ENCODE measurements at places on chromosomes 12 and 14.
A peak's percentile ranks its signal among the peaks of the same experiment; 100 is the strongest.

DNA sequence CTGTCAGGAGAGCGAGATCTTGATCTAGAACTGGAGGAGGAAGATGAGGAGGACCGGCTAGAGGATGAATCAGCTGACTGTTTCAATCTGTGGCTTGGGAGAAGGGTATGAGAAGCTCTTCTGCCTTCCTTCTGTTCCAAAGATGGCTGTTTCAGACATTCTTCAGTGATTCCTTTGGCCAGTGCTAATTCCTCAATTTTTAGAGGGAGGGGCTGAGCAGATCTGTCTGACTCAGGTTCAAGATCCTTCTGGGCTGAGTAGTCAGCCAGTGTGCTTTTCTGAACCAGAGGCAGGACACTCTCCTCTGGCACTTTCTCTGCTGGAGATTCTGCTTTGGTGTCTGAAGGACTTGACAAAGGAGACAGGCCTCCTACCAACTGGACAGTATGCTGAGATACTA is 15.2 kb downstream of the ACIN1 start:
- DNase-seq = no peak

- no peak for DNase-seq
Measured at GRCh38 chr12:6250343-6250742, 50.1 kb downstream of the CD9 start.

GRCh38 chr14:63650256-63650952 is 8.7 kb upstream of the WDR89 start:
- peak; percentile 88 for DNase-seq

DNA sequence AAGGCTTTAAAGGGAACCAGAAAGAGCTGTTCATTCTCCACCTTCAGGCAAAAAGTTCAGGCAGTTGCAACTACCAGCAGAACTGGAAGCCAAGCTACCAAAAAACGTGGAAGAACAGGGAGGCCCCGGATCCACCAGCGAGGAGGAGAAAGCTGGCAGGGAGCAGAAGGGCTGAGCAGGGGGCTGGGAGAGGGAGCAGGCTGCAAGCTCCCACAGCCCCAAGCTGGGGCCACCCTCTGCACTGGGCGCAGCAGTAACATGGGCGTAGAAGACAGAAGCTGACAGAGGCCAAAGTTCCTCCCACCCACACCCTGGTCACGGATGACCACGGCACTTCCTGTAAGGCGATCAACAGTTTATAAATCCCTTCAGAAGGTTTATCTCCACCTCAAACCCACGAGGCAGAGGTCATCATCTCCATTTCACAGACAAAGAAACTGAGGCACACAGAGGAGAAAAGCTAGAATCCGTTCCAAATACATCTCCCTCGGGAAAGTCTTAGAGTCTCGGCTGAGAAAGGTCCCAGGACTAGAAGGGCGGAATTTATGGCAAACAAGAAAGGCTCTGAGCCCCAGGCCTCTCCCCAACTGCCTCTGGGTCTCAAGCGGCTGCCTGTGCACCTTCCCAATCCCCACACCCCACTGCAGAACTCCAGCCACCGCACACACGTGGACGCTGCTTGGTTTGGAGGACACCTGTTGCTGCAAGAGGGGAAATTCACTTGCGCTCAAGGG is 1.8 kb downstream of the CCDC85C start:
- DNase-seq = no peak

DNA sequence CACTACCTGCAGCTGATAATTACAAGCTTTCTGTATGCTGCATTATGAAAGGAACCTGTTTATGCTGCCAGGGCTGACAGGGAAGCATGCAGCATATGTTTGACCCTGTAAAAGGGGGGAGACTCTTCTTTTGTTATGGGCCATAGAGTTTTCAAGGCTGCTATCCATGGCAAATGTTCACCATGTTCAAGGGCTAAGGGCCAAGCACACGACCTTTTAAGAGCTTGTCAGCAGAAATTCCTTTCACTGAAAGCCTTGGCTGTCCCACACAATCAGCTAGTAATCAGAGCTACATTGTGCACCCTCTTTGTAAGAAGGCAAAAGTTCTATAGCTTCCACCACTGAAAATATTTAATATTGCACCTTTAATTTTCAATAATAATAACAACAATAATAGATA is 74.2 kb upstream of the MBIP start:
- no peak for DNase-seq

DNA sequence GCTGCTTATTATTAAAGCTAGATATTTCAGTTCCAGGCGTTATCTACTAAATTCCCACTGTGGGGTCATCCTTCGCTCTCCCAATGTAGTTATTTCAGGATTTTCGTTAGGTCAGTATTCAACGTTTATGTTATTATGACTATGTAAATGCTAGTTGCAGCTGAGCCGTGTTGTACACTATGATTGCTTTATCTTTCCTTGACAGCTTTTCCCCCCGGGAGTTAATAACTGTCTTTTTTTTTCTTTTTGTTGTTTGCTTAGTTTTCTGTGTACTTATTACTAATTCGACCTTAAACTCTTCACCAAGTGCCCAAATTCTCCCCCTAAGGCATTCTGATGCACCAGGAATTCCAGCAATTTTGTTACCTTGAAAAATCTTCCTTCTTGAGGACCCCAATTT is 48.5 kb downstream of the SUDS3 start:
- no peak for DNase-seq

DNA sequence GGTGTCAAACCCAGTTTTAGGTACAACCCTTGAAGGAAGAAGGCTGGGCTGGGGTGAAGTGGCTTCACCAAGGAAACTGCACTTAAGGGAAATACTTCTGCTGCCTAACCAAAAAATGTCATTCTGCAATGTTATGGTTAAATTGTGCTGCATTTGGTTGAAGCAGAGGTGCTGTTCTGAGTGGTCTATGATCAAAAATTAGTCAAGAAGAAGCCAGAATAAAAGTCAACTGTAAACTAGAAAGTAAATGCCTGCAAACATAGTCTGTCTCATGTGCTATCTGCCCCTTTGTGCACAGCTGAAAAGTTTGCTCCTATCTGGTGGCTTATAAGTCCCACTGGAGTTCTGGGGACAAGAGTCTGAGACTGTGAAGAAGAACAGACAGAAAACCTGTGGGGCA is 158.8 kb downstream of the C12orf42 start:
- DNase-seq = no peak

DNA sequence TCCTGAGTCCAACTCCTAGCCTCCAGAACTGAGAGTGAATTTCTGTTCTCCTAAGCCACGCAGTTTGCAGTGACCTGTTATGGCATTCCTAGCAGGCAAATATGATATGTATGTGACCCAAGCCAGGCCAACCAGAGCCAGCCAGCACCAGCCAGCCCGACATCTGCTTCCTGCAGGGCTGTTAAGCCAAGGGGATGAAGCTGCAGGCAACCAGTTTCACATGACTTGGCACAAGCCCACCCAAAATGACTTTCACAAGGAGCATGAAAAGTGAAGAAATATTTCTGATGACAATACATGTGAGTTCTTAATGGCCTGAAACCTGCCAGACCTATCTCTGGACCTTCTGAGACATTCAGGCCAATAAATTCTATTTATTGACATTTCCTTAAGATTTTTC is 68.1 kb downstream of the ITPK1 start:
- no peak for DNase-seq

DNA sequence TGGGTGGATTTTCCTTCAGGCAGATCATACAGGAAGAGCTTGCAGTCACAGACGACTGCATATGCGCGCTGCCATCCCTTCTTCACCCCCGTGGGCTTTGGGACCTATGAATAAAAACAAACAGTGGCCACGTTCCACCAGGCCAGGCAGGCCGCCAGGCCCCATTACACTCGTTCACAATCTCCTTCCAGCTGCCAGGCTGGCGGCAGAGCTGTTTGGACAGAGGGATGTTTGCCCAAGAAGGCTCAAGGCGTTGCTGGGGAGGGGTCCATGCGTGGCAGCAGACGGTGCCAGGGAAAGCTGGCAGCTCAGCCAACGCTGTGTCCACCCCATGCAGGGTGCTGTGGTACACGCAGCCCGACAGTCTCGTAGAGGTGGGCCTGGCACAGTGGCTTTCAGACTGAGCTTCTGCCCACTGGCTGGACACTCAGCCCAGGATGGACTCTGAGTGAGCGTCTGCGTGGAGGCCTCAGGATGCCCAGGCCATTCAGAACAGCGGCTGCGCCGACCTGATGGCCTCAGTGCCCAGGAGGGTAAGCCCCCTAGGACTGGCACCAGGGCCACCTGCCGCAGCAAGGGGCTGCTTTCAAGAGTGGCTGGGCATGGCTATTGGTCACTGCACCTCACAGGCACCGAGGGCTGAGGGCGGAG is 27.5 kb downstream of the AMN start:
- DNase-seq = no peak

DNA sequence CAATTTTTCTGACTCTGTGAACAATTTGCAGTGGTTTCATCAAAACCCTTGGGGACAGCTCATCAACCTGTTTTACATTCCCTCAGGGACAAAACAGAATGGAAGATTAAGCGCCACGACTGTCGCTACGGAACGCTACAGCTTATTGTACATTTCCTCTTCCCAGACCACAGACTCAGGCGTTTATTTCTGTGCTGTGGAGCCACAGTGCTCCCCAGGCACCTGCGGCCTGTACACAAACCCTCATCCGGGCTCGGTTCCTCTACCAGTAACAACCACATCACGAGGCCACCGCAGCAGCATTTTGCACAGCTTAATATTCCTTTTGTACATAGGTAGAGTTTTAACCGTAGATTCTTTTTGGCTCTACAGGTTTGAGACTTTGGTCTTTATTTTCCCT is 397.4 kb upstream of the OR4E1 start:
- DNase-seq = peak; percentile 15

DNA sequence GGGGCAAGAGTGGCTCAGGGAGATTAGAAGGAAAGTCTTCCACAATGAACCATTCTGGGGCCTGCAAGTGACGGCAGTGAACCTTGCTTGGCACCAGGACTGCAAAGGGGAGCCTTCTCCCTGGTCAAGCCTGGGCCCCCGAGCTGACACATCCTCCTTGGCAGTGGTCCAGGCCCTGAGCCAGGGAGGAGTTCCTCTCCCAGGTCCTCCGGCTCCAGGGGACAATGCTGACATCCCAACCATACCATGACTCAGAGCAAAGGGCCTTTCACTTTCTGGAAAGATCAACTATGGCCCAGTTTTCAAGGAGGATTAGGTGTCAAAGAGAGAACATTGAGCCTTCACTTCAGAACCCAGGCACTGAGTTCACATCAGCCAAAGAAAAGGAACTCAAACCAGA is 756.5 kb upstream of the TBX3 start:
- no peak for DNase-seq

DNA sequence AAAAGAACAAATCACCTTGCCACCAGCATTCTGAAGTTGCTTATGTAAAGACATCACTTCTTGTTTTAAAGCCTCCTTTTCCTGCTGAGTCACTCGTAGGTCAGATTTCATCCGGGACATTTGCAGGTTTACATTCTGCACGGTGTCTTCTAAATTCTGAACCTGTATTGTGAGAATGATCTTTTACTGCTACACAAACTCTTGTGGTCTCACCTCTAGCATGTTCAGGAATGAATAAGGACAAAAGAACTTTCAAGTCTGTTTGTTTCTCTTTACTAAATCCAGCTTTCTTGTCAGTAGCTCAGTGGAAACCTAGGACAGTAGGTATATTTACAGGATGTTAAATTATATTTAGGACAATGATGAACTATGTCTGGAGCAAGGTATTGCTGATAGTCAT is 73.5 kb upstream of the SAV1 start:
- DNase-seq = no peak

DNA sequence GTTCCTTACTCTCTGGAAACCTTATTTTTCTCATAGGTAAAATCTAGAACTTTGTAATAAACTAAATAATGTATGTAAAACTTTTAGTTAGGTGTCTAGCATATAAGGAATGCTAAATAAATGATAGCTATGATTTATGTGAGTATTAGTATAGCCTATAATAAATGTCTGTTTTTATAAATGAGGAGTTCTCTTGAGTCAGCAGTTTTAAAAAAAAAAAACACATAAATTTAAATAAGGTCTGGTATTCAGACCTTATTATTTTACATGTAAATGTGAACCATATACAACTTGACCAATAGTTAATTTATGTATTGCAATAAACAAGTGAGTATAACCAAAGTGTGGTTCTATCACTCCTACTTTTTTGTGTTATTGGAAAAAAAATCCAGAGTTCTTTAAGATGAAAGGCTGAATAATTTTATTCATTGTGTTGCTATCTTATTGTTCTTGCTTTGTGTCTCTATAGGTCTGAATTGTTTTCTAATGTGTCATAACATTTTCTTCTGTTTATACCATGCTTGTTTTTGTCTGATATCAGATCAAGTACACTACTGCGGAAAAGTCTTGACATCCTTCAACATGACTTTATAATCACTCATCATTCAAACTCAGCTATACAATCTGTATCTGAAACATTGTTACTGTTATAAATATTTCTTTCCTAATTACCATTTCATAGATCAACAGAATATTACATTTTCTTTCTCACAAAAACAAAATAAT is 115.7 kb downstream of the RASSF9 start:
- DNase-seq = no peak

GRCh38 chr14:49549881-49550280 is 36.3 kb downstream of the RPS29 start:
- no peak for DNase-seq

DNA sequence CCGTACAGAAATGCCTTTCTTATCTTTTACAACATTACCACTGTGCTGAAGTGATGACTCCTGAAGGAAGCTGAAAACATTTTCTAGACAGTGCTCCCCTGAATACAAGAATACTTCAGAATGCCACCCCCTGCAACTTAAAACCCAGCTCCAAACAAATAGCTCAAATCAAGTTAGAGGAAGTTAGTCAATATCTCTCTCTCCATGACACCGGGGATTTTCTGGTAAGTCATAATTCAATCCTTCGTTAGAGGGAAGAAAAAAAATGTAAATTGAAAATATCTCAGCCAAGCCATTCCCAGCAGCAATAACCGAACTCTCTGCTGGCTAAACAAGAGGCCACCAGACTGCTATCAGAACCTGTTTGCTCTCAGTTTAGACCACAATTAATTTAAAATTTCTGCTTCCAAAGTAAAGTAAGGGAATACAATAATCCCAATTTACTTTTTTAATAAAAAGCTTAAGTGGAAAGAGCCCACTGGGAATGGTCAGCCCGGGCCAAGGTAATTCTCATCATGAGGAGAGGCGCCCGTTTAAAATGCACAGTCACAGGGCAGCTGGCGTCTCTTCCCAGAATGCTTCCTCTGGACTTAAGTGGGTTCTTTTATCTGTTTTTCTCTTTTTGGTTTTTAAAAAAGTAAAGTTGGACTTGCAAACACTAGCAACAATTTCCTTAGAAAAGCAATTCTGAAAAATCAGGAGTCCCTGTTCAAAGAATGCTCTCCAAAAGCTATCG is 710.1 kb upstream of the STXBP6 start:
- DNase-seq = no peak

- no peak for DNase-seq
Measured at GRCh38 chr14:74424606-74425005, 1.4 kb downstream of the SYNDIG1L start.

Measured in stimulated activated naive CD4-positive, alpha-beta T cell (primary cell).